NCI-H1105 treated with DMSO at 0.1 percent for 48 hours (cell line): ENCODE measurements at places on chromosomes 4 and X.

GRCh38 chr4:7134737-7135388, 57.5 kb upstream of the SORCS2 start:
- DNase-seq: no peak

GRCh38 chrX:138690591-138690990, 20.9 kb downstream of the FGF13 start:
- no peak for DNase-seq

GRCh38 chr4:26174027-26174426, 146.8 kb upstream of the RBPJ start:
- DNase-seq: no peak

DNA sequence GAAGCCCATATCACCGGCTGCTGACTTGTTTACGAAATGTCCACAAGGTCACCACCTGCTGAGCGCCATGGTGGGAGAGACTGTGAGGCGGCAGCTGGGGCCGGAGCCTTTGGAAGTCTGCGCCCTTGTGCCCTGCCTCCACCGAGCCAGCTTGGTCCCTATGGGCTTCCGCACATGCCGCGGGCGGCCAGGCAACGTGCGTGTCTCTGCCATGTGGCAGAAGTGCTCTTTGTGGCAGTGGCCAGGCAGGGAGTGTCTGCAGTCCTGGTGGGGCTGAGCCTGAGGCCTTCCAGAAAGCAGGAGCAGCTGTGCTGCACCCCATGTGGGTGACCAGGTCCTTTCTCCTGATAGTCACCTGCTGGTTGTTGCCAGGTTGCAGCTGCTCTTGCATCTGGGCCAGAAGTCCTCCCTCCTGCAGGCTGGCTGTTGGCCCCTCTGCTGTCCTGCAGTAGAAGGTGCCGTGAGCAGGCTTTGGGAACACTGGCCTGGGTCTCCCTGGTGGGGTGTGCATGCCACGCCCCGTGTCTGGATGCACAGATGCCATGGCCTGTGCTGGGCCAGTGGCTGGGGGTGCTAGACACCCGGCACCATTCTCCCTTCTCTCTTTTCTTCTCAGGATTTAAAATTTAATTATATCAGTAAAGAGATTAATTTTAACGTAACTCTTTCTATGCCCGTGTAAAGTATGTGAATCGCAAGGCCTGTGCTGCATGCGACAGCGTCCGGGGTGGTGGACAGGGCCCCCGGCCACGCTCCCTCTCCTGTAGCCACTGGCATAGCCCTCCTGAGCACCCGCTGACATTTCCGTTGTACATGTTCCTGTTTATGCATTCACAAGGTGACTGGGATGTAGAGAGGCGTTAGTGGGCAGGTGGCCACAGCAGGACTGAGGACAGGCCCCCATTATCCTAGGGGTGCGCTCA, 8.7 kb upstream of the MSANTD1 start:
- no peak for DNase-seq

- no peak for DNase-seq
Observed at GRCh38 chrX:130020661-130021324, 38.4 kb downstream of the BCORL1 start.

GRCh38 chrX:82237328-82237727, 1035.4 kb downstream of the SH3BGRL start:
- DNase-seq: no peak

DNA sequence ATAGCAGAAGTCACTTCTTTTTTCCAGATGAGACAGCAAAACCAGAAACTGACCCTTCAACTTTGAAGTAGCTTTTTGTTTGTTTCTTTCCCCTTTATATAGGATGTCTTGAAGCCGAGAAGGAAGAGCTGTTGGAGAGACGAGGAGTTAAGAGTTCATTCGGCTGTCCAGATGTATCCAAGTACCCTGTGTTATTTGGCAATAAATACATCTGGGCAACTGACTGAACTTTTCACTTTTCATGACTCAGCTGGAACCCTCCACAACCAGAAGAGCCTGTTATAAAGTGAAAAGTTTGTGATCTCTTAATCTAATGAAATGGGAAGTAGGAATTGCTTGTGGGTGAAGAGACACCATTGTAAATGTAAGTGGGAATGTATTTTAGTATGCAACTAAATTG, 131.2 kb downstream of the HTR2C start:
- no peak for DNase-seq

- no peak for DNase-seq
Observed at GRCh38 chr4:168817370-168817769, 192.7 kb downstream of the CBR4 start.

- DNase-seq: no peak
Observed at GRCh38 chrX:7179446-7179845, 31.5 kb upstream of the PUDP start.

DNA sequence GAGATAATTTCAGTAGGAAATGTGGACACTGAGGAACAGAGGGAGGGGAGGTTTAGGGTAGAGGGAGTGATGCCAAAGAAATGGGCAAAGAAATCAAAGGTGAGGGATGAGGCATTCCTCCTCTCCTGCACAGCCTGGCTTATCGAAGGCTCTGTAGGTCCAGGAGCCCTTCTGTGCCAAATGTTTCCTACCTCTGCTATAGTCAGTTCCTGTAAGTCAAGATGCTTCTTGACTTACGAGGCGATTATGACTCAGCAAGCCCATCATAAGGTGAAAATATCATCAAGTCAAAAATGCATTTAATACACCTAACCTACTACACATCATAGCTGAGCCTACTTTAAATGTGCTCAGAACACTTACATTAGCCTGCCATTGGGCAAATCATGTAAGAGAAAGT, 60.0 kb upstream of the ARHGAP24 start:
- DNase-seq: no peak

DNA sequence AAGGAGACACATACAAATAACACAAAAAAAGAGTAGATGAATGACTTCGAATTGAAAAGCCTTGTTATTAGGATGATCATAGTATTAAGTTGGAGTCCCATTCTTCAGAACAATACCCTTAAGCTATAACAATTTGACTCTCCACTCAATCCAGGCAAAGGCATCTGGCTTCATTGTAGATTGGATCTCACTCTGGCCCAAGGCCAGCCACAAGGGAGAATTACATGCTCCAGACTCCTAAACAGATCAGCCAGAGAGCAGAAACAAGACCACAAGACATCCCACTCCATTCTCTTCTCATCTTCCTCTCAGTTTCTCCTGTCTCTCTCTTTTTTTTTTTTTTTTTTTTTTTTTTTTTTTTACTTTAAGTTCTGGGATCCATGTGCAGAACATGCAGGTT, 213.9 kb downstream of the DHX15 start:
- DNase-seq: no peak

DNA sequence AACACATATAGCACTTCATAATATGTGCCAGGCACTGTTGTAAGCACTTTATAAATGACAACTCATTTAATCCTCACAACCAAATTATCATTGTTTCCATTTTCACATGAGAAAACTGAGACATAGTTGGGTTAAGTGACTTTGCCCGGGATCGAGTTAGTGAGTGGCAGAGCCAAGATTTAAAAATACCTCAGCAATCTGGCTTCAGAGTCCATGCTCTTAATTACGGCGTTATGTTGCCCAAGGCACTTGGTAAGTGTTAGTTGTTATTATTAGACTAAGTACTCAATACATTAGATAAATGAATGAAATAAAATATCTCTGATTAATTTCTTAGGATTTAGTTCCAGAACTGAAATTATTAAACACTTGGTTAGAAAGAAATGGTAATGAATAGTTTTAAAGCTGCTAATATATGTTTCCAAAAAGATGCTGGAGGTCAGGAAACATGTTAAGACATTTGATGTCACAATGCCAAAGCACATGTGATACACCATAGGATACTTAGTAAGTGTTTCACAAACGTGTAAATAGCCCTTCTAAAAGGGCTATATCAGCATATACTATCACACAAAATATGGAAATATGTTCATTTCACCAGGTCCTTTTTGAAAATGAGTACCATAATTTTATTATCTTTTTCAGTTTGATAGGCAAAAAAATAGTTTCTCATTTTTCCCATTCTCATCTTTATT, 301.9 kb downstream of the GPAT3 start:
- no peak for DNase-seq
